ENCODE measurements at places on chromosomes 1 and 21. TPM values are rescaled to one million over a fixed set of nuclear protein-coding genes. Genes with fewer than 3 reads are reported as not detected.

DNA sequence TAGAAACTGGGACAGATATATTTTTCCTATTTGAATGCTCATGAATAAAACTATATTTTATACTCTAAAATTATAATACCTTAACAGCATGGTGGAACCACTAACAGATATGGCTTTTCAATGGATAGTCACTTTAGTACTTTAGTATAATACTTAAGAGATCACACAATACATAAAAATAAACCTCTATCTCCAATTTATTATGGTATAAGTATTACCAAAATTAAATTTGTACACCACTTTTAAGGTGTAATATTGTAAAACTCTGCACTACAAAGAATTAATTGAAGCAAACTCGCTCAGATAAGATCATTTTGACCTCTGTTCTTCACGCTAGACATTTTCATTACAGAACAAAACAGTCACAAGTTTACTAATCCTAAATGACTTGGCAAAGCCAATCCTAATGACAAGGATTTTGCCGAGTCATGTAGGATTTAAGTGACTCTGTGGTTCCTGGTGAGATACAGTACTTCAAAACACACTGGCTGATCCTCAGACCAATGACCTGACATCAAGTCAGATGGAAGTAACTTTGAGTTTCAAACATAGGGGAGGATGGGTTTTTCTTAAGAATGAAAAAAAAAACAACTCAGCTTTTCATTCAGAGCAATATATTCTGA lies 200.6 kb downstream of the SMYD3 start:
- no peak for DNase-seq

Gene C1orf94
- total RNA-seq = not detected

Gene FAM151A
- not detected for total RNA-seq

- no peak for DNase-seq
These were observed 4.1 kb downstream of the CRYZ start for GRCh38 chr1:74728736-74729135.

GRCh38 chr1:31725777-31726535 lies 22.1 kb upstream of the COL16A1 start:
- no peak for DNase-seq

Gene SPSB1
- total RNA-seq = 12.5 TPM

GRCh38 chr21:46205766-46206162 lies 21.5 kb upstream of the SPATC1L start:
- DNase-seq = no peak

GRCh38 chr1:113153116-113153803 lies 80.3 kb downstream of the LRIG2 start:
- DNase-seq = no peak

DNA sequence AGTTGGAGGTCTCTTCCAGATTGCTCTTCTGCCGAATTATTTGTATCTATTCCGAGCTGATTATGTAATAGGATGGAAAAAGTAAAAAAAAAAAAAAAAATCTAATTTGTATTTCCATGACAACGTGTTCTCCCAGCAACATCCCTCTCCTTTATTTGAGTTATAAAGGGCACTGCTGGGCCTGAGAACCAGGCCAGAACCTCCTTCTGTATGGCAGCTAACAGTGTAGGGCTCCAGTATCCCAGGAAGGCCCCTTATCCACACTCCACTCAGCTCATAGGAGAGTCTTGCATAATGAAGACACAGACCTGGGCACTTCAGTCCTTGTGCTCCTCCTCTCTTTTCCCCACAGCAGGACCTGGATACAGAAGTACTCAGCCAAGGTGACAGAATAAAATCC lies 3.7 kb upstream of the IPO9 start:
- DNase-seq = no peak

- DNase-seq = no peak
These were observed 14.3 kb downstream of the SLFNL1 start for GRCh38 chr1:41006942-41007865.

- peak; percentile 85 for DNase-seq
These were observed at the start of gene SCP2 for GRCh38 chr1:52927212-52928014. Gene SCP2, plus strand, starts transcription at chr1:52927276. Its CDS starts 121 bp downstream, at chr1:52927397.

GRCh38 chr1:43147625-43148327 lies 24.3 kb downstream of the EBNA1BP2 start:
- DNase-seq = peak; percentile 60

DNA sequence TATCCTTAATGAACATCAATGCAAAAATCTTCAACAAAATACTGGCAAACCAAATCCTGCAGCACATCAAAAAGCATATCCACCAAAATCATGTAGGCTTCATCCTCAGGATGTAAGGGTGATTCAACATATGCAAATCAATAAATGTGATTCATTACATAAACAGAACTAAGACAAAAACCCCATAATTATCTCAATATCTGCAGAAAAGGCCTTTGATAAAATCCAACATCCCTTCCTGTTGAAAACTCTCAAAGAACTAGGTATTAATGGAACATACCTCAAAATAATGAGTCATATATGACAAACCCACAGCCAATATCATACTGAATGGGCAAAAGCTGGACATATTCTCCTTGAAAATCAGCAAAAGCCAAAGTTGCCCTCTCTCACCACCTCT lies 54.6 kb upstream of the DEPDC1 start:
- DNase-seq = no peak

- DNase-seq = no peak
These were observed 318.1 kb downstream of the CAMTA1 start for GRCh38 chr1:7103361-7103782.

GRCh38 chr21:34768326-34768725 lies 99.5 kb downstream of the CLIC6 start:
- DNase-seq = no peak

DNA sequence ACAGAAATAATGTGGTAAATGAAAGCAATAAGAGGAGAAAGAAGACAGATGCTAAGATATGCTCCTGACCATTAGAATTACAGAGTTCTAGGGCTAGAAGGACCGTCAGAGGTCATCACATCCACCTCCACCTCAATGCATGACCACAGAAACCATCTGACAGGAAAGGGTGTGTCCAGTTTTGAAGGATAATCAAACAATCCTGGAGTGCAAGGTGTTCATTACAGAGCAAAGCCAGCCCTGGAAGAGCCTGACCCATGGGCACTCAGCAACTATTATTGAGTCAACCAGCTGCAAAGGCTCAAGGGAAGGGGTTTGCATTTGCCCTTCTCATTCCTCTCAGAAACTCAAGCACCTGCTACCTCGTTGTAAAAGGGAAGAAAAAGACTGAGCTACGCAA lies 46.4 kb downstream of the TOR1AIP2 start:
- no peak for DNase-seq

DNA sequence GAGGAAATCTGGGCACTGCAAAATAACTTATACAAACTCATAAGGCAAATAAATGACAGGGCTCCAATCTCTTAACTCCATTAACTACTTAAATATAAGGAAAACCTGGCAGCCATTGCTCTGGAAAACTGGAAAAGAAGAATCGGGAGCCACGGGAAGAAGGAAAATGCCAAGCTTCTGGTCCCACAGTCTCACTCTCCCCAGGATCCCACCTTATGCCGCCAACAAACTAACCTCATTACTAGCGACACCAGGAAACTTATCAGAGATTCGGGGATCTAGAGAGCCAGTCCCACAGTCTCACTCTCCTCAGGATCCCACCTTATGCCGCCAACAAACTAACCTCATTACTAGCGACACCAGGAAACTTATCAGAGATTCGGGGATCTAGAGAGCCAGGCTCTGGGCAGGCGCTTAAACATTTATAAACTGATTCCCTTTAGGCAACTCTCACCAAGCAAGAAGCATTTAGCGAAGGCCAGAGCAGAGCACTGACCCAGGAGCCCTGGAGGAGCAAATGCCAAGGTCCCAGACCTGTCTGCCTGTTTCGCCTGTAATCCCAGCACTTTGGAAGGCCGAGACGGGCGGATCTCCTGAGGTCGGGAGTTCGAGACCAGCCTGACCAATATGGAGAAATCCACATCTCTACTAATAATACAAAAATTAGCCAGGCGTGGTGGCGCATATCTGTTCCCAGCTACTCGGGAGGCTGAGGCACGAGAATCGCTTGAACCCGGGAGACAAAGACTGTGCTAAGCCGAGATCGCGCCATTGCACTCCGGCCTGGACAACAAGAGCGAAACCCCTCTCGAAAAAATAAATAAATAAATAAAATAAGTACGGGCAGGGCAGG lies 720 bp downstream of the PSMB2 start:
- peak; percentile 17 for DNase-seq

DNA sequence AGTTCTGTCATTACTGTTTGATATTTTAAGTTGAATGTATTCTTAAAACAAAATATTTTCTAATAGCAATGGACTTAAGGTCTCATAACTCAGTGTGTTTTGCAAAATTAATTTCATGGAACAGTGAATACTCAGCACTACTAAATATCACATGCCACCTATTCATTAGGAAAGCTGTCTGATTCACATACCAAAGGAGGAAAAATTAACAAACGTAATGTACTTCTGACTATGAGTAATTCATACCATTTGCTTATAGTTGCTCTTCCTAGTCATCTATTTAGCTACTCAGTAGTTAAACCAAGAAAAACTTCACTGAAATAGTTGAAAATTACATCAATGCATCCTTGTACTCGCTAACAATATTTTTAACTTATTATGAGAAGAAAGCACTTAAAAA lies 35.2 kb downstream of the TP53BP2 start:
- no peak for DNase-seq

Measured in activated CD4-positive, alpha-beta memory T cell treated with anti-CD3 and anti-CD28 coated beads for 36 hours (primary cell).